Activated CD4-positive, alpha-beta T cell treated with anti-CD3 and anti-CD28 coated beads, Interleukin-2, Interleukin-4, amounts not matched to agents 100 ng/mL and 50 ng/mL, durations not matched to agents 16 hours and 8 hours (primary cell): ENCODE measurements at places on chromosomes 5 and 9.
A peak's percentile ranks its signal among the peaks of the same experiment; 100 is the strongest.

DNA sequence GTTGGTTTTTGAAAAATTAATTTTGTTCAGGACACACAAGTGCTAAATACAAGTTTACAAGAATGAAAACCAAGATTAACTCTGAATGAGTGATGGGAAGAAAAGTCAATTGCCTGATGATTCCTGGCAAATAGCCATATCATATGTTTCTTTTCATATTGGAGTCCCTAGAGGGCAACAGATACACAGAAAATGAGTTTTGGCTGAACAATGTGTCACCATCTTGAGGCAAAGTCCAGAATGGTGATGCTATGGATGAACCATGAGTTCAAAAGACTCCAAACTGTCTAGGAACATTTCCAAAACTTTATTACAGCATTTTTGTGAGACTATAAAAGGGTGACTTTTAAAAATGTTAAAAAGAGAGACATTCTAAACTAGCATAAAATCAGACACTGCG, 382.9 kb downstream of the TMEM161B start:
- no peak for DNase-seq

DNA sequence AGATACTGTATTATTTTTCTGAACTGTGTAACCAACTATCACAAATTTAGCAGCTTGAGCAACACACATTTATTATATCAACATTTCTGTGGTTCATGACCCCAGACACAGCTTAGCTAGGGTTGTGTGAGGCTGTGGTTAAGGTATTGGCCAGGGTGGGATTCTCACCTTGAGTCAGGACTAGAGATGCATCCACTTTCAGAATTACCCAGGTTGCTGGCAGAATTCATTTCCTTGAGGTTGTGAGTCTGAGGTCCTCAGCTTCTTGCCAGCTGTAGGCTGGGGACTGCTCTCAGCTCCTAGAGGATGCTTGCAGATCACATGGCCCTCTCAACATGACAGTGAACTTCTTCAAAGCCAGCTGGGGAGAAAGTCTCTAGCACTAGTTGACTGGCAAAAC, 122.5 kb upstream of the RASGRF2 start:
- DNase-seq, result peak; percentile 83

DNA sequence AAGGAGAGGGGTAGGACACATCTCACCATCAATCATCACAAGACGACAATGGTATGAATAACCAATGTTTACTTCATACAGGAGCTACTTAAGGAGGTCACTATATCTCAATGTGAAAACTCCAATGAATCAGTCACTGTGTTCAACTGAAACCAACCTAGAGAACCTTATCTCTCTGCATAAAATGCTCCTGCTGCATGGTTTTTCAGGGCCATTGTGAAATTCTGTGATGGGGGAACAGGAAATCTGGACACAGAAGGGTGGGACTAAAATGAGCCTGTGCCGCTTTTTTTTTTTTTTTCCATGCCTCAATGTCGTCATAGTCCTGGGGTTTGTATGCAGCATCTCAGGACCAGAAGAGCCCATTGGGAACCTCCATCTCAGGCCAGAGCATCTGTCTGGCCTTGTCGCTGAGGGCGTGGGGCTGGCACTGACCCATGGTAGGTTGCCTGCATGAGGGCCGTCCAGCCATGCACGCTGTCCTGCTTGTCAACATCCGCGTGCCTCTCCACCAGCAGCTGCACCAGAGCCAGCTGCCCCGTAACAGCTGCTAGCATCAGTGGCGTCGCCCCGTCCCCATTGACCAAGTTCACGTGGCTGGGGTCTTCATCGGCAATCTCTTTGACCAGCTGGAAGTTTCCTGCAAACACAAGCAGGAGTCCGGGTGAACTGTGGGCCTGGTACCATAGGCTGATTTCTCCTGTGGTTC, 12.7 kb downstream of the ANKS6 start:
- no peak for DNase-seq

DNA sequence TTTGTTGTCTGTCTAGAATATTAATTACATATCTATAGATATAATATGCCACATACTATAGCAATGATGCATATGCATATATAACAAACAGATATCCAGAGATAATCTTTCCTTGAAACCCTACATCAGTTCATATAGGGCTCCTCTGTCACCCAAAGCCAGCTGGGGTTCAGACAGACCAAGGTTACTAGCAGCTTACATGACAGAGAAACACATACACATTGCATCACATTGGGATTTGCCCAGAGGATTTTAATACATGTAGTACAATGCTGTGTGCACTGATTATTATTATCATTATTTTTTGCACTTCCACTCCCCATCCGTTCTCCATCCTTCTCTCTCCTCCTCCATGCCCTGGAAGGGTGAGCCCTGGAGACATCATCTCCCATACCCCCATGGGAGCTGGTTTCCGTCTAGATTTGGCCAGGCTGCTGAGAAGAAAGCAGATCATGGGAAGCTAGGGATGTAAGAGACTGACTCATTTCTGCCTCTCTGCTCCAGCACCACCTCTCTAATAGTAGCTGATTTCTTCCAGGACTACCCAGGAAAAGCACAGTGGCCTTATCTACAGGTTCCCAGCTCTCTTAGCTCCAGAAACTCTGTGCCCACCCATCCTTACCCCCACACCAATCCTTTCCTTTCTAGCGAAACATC, 23.3 kb downstream of the FST start:
- DNase-seq, result no peak

DNA sequence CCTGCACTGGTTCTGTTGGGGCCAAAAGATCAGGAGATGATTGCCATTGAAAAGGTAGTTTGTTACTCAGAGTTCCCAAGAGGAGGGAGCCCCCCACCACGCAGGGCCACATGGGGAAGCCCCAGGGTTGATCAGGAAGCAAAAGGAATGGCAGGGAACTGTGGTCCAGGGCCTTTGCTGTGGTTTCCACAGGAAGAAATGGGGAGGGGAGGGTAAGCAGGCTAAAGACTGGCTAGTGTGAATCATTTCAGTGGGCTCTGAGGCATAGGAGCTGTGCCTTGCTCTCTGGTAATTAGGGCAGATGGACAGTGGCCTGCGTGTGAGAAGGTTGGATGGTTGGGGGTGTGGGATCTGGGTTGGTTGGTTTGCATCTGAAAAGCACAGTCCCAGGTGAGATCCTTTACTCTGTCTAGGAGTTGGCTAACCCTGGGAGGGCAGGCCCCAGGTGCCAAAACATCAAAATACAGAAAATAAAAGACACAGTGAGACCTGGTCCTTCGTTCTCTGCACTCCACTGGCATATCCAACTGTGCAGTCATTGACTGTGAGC, 66.1 kb downstream of the PTPDC1 start:
- no peak for DNase-seq

DNA sequence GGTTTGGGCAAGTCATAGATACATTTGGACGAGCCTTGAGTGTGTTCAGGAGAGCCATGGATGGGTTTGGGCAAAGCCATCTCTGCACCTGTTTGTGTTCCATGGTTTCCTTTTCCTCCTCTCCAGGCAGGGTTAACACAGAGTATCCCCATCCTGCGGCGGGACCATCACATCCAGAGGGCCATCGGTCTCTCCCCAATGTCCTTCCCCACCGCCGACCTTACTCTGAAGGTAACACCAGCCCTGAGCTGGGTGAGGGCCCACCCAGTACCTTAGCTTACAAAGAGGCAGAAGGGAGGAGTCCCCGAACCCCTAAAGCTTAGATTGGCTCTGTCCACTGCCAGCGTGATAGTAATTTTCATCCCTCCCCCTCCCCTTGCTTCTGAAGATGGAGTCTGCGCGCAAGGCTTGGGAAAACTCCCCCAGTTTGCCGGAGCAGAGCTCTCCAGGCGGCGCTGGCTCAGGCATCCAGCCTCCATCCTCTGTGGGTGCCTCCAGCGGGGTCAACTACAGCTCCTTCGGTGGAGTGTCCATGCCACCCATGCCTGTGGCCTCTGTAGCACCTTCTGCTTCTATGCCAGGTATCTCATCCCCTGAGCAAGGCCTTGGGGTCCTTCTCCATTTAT, 18.0 kb upstream of the POMT1 start:
- DNase-seq, result no peak

- peak; percentile 53 for DNase-seq
Measured at GRCh38 chr5:107248066-107248695, 422.6 kb downstream of the EFNA5 start.

DNA sequence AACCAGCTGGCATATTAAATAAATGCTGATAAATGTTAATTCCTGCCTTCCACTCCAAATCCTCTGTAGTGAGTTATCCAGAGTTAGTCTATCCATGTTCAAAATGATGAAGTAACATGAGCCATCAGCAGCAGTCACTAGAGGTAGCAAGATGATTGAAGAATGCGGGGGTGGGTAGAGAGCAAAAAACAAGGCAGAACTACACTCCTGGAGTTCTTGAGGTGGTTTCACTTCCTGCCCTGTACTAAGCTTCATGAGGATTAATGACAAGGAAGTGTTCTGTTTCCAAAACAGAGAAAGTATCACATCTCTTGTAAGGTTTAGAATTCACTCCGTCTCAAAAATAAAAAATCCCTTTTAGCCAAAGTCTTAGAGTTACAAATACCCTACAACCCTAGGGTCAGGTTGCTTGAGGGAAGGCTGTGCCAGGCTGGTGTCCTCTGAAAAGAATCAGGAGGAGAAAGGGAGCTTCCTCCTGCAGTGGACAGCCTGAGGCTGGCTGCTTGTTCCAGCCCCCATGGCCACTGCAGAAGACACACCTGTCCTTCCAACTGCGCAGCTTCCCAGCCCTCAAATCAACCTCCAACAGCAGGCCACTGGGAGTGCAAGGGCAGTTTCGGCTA, 180.2 kb downstream of the DENND1A start:
- peak; percentile 1 for DNase-seq

DNA sequence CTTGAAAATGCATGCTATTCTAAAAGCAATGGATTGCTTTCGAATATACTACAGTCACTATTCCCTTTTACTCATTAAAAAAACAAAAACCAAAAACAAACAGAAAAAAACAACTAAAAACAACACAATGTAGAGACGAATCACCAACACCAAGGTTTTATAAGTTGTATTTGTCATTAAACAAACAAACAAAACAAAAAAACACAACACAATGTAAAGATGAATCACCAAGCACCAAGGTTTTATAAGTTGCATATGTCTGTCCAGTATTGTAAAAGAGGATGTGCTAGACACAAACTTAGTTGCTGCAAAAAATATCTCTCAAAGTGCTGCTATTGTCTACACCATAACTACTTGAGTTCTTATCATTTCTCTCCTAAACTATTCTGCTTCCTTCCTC, 1269.2 kb downstream of the EFNA5 start:
- DNase-seq, result no peak

GRCh38 chr5:172313915-172314314, 30.4 kb upstream of the UBTD2 start:
- no peak for DNase-seq

DNA sequence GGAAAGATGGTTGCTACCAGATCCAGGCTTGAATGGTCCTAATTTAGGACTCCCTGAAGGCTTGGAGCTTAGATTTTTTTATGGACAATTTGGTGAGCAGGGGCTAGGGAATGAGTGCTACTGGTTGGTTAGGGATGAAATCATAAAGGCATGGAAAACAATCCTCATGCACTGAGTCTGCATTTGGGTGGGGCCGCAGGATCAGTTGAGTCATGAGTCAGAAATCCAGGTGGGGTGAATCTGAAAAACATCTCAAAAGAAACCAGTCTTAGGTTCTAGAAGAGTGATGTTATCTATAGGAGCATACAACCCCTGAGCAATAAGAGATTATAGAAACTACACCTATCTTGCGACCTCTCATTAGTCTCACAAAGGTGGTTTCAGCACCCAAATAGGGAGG, 300.0 kb downstream of the KIF4B start:
- no peak for DNase-seq

DNA sequence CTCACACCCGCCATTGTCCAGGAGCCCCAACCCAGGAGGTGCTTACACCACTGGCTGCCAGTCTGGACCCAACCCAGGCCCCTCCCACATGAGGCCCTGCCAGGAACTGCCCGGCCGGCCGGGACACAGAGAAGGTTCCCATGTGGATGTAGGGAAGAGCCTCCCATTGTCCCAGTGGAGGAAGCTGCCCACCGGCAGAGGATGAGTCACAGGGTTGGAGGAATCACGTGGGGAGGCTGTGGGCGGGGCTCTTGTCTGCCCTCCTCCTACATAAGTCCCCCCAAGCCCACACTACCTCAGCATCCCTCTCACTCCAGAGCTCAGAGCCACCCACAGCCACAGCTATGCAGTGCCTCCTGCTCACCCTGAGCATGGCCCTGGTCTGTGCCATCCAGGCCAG, 26.1 kb downstream of the PAEP start:
- no peak for DNase-seq

GRCh38 chr5:51385216-51385615, 2.0 kb downstream of the ISL1 start:
- DNase-seq, result no peak

- DNase-seq, result no peak
Measured at GRCh38 chr5:58378613-58379390, 81.1 kb downstream of the PLK2 start.

DNA sequence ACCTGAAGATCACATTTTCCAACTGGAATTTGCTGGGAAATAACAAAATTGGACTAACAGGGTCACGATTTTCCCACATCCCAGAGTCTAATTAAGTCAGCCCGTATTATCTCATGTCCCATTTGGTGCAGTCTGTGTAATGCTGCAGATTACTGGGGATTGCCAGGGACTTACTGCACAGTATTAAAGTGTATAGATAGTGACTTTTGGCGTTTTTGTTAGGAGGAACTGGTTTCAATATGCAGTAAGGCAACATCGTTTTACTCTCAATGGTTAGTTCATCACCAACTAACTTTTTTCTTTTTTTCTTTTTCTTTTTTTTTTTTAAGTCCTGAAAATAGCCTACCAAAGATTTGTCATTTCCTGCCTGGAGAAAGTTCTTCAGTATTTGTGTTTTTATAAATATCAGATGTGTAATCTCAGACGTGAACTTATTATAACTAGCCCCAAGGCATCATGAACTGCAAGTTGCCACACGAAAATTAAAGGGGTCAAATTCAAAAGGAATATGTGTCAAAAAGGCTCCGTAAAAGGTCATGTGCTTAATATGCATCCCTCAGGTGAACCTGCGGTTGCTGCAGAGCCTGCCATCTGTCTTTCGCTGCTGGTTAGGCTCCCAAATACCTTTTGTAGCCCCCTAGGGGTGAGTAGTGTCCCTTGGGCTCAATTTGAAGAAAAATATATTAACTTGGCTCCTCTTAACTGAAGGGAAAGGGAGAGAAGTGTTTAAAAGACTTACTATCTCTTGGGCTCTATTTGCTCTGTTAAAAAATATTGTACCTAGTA, 176.7 kb upstream of the ADAMTSL1 start:
- no peak for DNase-seq
